ENCODE measurements at places on chromosomes 13 and 19.

DNA sequence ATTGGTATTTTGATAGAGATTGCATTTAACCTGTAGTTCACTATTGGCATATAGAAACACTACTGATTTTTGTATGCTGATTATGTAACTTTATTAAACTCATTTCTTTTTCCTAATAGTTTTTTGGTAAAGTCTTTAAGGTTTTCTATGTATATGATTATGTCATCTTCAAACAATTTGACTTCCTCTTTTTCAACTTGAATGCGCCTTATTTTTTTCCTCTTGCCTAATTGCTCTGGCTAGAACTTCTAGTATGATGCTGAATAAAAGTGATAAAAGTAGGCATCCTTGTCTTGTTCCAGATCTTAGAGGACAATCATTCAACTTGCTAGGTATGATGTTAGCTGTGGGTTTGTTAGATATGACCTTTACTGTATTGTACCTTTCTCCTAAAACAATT is 1034.9 kb downstream of the PCDH9 start:
- DNase-seq: no peak

GRCh38 chr13:30338331-30338851 is 31.0 kb upstream of the KATNAL1 start:
- no peak for DNase-seq

DNA sequence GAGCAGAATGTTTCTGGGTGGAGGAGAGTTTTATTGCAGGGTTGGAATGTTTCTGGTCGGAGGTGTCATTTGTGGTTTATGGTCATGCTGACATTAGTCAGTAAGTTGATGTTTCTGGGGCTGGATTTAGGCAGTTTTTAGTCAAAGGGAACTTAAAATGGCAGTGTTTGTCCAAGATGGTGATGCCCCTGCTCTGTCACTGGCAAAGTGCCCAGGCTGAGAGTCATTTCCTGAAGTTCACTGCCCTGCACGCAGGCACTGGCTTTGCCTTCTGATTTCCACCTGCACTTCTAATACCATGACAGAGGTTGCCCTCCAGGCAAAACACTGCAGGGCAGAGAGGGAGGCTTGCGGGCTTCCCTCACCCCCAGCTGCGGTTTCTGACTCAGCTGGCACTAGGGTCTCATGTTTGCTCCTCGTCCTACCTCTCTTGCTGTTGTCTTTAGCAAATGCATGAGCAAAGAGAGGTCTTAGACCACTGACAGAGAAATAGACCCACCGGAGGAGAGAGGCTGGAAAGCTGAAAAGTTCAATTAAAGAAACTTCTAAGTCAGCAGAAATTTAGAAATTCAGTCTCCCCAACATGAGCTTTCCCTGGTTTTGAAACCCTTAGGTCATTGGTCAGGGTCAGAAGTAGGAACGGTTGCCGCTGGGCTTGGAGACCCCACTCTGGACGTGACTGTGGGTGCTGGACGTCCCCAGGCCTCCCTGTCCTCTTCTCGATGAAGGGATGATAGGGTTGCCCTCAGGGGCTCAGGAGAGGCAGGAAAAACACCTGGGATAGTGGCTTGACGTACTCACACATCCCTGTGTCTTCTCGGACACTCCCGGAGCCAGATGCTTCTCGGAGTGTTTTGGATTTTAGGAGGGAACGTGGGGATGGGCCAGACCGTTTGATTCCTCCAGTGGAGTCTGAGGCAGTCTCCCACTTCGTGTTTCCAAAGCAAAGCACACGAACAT is 26.3 kb downstream of the TMEM255B start:
- DNase-seq: no peak

DNA sequence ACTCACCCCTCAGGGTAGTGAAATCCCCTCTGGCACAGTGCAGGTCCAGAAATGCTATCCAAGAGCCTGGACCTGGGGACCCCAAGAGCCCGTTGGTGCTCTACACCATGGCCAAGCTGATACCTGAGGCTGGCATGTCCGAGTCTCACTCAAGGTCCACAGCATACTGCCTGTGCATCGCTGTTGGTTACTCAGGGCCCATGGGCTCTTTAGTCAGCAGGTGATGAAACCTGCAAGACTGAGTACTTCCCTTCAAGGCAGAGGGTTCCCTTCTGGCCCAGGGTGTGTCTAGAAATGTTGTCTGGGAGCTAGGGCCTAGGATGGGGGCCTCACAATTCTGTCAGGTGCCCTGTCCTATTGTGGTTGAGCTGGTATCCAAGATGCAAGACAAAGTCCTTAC is 19.6 kb upstream of the KBTBD7 start:
- DNase-seq: no peak

DNA sequence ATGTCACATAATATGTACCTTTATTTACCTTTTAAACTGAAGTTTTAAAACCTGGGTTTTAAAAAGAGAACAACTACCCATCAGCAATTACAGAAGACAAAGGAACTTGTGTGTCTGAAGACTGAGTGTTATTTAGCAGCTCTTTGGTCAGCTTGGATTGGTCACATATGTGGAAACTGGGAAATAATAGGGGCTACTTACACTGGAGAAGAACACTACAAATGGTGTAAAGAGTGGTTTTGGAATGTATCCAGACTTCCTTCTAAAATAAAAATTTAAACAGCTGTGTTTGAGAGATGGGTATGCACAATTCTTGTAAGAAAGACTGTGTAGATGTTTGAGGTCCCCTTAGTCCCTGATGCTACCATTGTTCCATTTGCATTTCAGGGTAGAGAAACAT is 13.3 kb downstream of the TNFRSF19 start:
- no peak for DNase-seq

DNA sequence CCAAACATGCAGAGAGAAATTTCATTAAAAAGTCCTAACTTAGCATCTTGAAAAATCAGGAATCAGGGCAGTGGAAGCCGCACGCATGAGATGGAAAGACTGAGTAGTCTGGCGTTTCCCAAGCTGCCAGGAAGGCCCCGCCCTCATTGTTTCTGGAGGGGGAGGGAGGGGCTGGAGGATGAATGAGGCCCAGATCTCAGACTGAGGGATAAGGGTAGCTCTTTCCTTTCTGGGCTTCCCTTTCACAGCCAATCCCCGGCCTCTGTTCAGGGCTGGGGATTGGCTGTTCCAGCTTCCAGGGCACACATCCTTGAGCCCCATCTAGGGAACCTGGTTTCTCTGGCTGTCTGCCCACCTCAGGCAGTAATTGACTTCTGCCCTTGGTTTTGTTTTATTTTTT is 7.3 kb downstream of the C19orf53 start:
- DNase-seq: no peak

- DNase-seq: no peak
Measured at GRCh38 chr19:55489711-55490477, 1.7 kb downstream of the SSC5D start.

DNA sequence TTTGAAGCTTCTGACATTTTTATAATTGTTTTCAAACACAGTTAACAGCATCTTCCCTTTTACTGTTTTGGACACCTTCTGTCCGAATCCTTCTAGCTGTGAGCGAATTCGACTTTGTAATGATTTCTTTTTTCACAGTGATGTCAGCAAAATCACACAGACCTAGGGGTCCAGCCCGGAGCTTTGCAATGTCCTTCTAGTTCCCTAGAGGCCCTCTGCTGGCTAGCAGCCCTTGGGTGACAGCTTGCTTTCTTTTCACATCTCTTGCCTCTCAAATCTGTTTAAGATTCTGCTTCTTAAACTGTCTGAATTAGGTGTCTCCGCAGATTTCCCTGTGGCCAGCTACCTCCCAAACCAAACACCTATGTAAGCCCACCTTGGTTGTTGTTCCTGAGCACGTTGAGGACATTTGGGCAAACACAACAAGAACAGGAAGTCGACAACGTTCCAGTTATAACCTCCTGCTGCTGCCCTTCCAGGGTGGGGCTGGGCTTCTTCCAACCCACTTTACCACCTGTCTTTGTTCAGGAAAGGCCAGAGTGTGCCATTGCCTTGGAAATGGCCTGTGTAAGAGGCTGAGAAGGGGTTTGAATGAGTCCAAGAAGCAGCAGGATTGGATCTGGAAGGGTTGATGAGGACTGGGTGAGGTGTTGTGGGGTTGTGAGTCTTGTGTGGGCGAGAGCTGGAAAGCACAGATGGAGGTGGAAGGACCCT is 123.1 kb downstream of the ATP8A2 start:
- peak; percentile 54 for DNase-seq

DNA sequence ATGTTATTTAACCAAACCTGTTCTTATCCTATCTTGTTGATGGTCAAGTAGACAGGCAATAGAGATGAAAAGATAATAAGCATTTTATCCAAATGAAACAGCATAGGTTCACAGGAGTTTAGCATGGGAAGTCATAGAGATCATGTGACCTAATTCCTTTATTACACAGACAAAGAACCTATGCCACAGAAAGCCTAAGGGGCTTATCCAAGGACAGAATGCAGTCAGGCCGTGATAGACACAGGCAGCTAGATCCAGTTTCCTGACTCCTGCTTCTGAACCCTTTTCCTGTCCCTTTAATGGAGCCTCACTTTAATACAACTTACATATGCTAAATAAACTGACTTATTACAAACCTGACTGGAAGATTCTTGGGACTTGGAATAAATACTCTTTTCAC is 532.1 kb downstream of the IRS2 start:
- DNase-seq: no peak

All from NCI-H187 (cell line).